ENCODE measurements at places on chromosomes 16 and 17.

DNA sequence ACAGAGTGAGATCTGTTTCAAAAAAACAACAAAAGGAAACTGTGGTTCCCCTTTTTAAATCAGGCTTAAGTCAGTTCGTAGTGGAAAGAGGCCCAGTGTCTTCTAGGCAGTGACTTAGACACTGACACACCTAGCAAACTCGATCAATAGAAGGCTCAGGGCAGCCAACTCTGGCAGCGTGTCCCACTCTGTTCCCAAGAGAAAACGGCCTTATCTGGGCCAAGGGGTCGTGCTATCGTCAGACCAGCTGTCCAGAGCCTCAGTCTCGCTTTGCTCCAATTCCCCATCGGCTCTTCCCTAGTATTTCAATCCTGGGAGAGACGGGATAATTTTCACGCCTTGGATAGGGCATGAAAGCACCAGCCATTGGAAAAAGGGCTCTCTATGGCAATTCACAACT, 72.9 kb downstream of the SLC5A11 start:
- DNase-seq = no peak

- peak; percentile 51 for DNase-seq
Observed at GRCh38 chr17:7323731-7324437, 5.3 kb downstream of the NEURL4 start.

- DNase-seq = no peak
Observed at GRCh38 chr16:27273330-27273669, 4.7 kb upstream of the NSMCE1 start.

DNA sequence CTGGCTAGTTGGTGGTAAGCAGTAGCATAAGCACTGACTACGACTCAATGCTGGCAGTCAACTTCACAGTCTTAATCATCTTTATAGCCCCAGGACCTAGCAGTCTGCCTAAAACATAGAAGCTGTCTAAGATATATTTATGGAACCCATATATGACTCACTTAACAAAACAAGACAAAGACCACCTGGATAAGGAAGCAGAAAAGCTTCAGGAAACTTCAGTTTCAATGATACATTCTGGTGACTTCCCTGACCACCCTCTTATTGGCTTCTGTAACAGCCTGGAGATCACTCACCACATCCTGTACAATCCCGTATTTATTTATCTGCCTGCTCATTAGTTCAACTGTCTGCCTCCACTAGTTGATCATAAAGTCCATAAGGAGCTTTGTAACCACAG, 95.5 kb downstream of the PMP22 start:
- DNase-seq = no peak

GRCh38 chr17:10036511-10037061, 131.5 kb upstream of the RCVRN start:
- DNase-seq = peak; percentile 64

- no peak for DNase-seq
Observed at GRCh38 chr17:19339341-19339815, 23.1 kb downstream of the B9D1 start.

DNA sequence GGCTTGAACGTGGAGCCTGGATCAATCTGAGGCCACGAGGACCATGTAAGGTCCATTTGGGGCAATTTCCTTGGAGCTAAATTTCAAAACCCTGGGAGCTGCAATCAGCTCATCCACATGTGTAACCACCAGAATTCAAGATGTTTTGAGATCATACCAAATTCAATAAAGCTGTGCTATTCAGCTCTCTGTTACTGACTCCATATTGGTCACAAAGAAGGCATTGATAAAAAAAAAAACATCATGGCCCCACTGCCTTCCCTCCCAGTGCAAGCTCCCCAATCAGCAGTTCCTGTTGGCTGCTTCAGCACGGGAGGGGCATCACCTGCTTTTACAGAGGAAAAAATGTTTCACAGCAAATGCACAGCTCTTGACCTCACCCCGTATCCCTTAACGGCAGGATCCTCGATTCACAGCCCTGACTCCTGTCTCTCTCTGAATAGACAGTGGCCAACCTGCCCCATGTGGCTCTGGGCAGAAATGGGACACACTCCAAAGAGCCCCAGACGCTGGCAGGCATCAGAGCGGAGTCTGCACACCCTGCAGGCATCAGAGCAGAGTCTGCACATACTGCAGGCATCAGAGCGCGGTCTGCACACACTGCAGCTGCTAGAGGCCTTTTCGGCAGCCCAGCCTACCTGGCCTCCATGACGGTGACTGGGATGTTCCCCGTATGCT, 37.1 kb downstream of the FANCA start:
- no peak for DNase-seq
